ENCODE measurements at places on chromosomes 5 and 9.

DNA sequence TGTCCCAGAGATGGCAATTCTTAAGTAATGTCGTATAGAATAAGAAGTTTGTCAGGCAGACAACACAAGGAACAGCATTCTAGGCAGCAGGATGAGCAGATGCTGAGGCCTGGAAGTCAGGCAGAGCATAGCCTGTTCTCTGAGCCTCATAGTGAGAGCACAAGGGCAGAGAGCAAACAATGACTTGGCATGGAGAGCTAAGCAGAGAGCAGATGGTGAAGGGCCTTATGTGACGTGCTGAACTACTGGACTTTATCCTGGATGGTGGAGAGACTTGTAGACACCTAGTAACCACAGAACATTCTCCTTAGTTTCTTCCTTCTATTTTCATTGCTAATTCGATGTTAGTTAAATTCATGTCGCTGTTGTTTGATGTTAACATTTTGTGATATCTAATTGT, 60.1 kb downstream of the KCTD16 start:
- DNase-seq = no peak

DNA sequence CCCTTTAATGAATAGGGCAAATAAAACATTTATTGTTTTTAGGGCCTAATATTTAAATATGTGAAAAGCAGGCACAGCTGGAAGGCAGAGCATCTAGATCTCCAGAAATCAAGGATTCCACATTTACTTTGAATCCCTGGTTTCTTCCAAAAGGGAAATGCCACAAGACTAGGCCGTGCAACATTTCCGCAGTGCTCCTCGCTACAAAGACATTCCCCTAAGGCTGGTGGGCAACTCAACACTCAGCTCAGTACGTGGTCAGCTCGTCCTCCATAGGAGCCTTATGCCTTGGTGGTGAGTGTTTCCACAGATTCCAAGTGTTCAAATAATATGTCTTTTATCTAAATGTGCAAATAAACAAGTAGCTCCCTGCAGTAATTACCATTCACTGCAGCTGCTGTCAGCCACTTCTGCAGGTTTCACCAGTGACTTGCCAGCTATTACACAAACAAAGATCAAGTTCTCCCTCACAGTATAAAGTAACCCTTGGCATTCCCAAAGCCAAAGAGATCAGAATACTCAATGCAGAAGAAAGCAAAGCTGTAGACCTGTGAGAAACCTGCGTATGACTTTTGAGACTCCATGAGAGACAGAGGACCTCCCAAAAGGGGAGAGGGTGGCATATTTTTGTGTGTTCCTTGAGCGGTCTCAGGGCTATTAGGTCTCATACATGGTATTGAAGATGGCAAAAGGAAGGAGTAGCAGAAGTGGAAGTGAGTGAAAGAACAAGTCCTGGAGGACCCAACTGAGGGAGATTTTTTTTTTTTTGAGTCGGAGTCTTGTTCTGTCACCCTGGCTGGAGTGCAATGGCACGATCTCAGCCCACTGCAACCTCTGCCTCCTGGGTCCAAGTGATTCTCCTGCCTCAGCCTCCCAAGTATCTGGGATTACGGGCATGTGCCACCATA, 38.0 kb upstream of the TENT2 start:
- DNase-seq = no peak

DNA sequence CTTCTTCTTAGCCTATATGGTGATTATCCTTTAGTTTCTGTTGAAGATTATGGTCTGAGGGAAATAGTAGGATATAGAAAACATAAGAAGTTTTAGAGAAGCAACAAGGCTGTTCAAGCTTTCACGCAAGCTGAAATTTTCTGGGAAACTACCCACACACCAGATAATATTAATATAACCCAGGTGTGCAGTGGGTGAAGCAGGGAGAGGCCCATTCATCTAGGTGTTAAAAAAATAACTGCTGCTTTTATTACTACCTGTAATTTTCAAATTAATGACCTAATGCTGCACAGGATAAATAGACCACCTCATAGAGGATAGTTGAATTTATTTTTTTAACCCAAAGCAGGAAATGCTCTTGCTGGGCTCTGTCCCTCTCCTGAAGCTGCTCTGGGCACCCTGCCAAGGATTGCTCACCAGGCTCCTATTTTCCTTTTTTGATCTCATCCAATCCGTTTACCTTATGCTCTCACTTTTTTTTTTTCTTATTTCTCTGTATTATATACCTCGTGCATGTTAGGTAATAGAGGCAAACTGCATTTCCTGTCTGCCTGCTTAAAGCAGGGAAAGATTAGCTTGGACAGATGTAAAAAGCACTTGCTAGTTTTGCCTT, 124.3 kb upstream of the SLC12A2 start:
- peak; percentile 93 for DNase-seq

- DNase-seq = no peak
These were observed 29.4 kb upstream of the TNIP1 start for GRCh38 chr5:151110122-151110681.

GRCh38 chr9:134785325-134786108, 95.1 kb upstream of the FCN2 start:
- DNase-seq = no peak

GRCh38 chr5:57532513-57533497, 50.2 kb upstream of the ACTBL2 start:
- DNase-seq = no peak

DNA sequence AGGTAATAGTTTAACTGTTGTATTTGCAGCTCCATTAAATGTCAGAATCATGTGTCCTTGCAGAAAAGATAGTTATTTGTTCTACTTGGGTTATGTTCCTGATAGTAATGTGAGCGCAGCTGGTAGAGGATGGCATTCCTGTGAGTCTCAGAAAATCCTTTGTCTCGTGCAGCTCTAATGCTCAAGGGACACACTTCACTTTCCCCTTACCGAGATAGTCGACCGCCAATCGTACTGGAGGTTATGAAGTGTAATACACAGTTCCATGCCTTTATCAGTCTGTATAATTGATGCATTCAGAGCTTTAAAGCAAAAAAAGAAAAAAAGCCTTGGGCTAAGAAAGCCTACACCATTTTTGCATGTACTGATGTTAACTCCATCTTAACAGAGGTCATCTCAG, 60.2 kb upstream of the SRP19 start:
- DNase-seq = no peak

- no peak for DNase-seq
These were observed 204.7 kb upstream of the WWC1 start for GRCh38 chr5:168086746-168087145.

DNA sequence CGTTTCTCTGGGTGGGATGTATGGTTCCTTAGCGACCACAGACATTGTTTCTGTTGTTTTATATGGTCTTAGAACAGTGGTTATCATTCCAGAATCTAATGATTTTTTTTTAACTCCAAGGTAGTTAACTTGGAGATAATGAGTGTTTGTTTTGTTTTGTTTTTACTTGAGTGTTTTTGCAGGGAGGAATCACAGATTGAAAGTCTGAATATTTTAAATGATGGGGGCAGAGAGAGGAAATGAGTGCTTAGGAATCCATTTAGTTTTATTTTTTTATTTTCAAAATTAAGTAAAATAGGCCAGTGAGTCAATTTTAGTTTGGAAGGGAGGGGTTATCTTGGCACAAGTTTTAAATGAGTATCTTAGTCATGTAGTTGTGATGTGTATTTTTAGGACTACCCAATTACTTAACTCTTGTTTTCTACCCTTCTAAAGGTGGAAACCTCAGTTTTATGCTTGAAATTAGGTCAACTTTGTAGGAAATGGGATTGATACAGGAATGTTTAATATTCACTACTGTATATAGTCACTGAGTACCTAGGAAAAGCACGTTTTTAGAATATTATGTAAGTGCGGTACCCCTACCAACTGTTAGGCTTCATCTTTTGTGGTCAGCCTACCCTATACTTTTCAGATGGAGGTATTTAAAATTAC, 2.0 kb downstream of the UBE2R2 start:
- no peak for DNase-seq

- no peak for DNase-seq
These were observed 588.0 kb upstream of the KLF4 start for GRCh38 chr9:108077556-108077955.

Measured in MG63 (cell line).